ENCODE measurements at places on chromosomes 5 and 9.

GRCh38 chr9:37030611-37030939 is 3.5 kb downstream of the PAX5 start:
- no peak for DNase-seq

GRCh38 chr9:16458696-16459420 is 411.6 kb downstream of the BNC2 start:
- no peak for DNase-seq

- no peak for DNase-seq
These were observed 120.6 kb downstream of the HMHB1 start for GRCh38 chr5:143932584-143932983.

- no peak for DNase-seq
These were observed 47.7 kb downstream of the HMCN2 start for GRCh38 chr9:130313103-130313858.

GRCh38 chr5:62199792-62200716 is 106.0 kb upstream of the KIF2A start:
- DNase-seq: no peak

- no peak for DNase-seq
These were observed 167.8 kb downstream of the MAN2A1 start for GRCh38 chr5:109857405-109858031.

GRCh38 chr9:82783045-82783444 is 279.9 kb downstream of the RASEF start:
- no peak for DNase-seq

DNA sequence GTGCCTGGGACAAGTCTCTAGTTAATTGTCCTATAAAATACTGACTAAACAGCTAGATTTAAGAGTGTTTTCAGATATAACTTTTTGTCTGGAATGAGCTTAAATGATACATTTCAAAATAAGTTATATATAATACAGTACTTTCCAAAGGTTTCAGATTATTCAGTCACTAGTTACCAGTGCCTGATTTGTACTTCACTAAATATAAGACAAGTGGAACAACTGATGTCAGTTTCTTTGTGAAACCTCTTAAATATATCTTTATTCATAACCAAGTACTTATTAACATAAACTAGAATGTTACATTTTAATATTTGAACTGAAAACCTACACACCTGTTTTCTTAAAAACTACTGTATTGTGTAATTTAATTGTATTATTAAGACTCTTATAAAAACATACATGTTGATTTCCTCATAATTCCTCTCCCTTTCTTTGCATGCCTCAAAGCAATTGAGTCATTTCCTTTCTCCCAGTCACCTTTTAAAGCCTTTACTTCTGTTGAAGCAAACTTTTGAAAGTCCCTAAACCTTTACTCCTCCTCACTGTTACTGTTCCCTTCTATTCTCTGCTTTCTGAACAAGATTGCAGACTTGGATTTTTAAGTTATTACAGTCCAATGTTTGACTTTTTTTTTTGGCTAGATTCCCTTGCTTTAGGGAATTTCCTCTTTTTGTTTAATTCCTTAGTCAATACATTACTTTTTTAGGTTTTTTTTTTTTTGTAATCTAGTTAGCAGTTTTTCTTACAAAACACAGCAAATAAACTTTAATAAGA is 8.7 kb upstream of the SEMA6A start:
- DNase-seq: no peak

- DNase-seq: no peak
These were observed 12.5 kb upstream of the LPAR1 start for GRCh38 chr9:111050819-111051218.

DNA sequence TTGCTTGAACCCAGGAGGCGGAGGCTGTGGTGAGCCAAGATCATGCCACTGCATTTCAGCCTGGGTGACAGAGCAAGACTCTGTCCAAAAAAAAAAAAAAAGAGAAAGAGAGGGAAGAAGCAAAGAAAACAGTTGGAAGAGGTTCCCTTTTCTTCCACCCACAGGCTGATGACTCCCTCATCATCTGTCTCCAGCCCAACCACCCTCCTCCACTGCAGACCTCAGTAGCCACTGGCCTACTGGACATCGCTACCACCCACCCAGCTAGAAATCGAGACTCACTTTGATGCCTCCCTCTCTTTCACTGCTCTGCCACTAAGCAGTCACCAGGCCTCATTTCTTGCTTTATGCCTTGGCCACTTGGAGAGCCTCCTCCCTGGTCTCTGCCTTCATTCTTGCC is 71.2 kb downstream of the NIPSNAP3B start:
- DNase-seq: no peak

GRCh38 chr5:6376974-6377520 is 1.3 kb downstream of the MED10 start:
- no peak for DNase-seq

DNA sequence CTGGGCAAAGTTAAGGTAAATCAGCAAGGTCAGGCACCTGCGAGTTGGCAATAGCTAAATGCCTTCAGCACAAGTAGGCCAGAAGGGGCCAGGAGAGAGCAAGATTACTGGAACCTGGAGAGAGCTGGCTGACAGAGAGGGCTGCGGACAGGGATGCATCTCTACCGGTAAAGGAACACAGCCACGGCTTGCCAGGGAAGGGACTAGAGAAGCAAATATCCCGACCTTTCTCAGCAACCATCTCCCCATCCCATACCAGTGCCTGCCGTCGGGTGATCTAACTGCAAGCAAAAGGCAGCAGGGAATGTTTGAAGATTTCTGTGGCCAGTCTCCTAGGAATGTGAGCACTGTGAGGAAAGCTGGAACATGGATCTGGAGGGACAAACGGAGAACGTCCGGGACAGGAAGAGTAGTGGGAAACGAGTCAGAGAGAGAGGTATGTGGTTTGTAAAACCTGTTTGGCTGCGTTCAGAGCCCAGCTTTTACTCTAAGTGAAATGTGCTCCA is 15.9 kb upstream of the ABLIM3 start:
- DNase-seq: no peak

GRCh38 chr9:101333926-101334702 is 50.7 kb downstream of the BAAT start:
- DNase-seq: no peak

DNA sequence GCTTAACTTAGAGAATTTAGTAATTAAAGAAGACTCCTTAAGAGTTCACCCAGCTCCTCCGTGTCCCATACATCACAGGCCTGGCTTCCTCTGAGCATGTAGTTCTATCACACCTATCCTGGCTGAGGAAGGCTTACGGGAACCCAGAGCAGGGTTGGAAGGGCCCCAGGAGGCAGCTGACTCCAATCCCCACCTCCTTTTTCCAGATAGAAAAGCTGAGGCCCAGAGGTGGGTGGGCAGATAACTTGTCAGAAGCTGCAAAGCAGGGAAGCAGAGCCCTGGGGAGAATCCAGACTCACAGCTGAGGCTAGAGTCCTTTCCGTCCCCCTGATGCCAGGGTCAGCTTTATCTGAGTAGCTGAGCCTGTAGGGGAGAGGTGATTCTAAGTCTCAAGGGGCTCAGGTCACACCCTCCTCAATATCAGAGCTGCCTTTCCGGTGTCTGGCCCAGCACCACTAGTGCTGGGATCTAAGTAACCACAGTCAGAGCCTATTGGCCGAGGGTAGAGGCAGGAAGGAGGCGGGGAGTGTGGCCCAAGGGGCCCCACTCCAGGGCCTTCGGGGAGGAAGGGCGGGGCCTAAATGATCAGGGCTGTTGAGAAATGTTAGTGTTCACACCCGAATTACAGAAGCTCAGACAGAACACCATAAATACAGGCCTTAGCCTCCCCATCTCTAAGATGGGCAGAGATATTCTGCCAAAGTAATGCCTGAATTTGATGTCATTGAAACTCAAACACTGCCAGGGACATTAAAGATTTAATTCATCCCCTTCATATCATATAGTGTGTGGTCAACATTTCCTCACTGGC is 9.9 kb downstream of the CCDC69 start:
- no peak for DNase-seq

DNA sequence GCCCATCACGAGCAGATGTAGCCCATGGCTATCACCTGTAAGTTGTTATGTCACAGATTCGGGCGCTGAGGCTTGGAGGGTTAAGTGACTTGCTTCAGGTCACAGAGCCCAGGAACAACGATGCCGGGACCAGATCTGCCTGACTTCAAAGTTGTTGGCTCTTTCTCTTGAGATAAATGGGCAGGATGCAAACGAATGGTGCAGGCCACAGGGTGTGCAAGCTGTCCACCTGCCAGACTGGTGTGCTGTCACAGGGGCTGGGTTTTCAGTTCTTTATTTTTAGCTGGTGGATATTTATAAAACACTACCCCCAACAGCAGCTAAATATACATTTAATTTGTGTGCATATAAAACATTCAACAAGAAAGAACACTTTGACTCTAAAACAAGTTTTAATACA is 17.7 kb upstream of the PHYKPL start:
- no peak for DNase-seq

DNA sequence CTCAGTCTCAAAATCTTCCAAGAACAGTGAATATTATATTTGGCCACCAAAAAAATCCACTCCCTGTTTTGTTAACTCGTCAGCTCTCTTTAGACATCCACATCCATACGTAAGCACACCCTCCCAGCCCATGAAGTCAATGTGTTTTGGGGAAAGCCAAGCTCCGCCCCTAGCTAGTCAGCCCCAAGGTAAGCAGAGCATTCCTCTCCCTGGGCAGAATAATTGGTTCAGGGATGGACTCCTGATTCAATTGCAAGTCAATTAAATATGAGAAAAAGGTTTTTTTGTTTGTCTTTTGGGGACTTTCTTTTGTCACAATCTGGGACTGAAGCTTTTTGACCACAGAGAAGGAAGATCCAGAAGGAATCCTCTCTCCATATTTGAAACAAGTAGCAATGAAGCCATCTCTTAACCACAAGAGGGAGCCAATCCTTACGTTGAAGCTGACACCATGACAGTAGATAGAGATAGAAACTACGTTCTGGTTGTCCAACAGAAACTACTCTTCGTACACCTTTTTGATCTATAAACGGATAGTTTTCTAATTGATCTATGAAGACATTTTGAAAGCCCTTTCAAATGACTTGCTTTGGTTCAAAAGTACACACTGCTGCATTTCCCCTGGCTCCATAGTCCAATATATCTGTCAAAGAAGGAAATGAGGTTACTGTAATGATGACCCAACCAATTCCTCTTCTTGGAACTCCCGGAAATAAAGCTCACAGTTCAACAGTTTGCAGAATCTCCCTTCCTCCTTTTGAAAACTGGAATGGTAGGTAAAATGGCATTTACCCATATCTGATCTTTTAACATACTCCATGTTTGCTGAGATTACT is 166.4 kb downstream of the TLE1 start:
- peak; percentile 48 for DNase-seq

DNA sequence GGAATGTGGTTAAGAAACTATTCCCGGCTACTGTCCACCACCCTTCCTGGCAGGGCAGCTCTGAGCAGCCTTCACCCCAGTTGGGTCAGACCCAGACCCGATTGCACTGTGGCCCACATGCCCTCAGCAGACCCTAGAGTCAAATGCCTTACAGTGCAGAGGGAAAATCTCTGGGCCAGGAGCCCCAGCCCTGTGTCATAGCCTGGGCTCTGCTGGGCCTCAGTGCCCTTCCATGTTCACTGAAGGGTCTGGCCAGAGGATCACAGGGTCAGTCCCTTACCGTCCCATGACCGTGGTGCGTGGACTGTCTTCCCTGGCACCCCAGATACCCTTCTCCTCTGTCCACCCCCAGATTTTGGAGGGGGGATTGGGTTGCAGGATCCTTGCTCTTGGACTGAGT is 73.5 kb upstream of the COL5A1 start:
- DNase-seq: no peak

GRCh38 chr5:127602896-127603844 is 45.7 kb upstream of the CTXN3 start:
- DNase-seq: no peak

DNA sequence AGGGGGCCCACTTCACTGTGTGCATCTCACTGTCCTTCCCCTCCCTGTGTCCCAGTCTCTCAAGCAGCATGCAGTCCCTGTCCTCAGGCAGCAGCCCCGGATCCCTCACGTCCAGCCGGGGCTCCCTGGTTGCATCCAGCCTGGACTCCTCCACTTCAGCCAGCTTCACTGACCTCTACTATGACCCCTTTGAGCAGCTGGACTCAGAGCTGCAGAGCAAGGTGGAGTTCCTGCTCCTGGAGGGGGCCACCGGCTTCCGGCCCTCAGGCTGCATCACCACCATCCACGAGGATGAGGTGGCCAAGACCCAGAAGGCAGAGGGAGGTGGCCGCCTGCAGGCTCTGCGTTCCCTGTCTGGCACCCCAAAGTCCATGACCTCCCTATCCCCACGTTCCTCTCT is 62.8 kb upstream of the RARS1 start:
- DNase-seq: no peak

DNA sequence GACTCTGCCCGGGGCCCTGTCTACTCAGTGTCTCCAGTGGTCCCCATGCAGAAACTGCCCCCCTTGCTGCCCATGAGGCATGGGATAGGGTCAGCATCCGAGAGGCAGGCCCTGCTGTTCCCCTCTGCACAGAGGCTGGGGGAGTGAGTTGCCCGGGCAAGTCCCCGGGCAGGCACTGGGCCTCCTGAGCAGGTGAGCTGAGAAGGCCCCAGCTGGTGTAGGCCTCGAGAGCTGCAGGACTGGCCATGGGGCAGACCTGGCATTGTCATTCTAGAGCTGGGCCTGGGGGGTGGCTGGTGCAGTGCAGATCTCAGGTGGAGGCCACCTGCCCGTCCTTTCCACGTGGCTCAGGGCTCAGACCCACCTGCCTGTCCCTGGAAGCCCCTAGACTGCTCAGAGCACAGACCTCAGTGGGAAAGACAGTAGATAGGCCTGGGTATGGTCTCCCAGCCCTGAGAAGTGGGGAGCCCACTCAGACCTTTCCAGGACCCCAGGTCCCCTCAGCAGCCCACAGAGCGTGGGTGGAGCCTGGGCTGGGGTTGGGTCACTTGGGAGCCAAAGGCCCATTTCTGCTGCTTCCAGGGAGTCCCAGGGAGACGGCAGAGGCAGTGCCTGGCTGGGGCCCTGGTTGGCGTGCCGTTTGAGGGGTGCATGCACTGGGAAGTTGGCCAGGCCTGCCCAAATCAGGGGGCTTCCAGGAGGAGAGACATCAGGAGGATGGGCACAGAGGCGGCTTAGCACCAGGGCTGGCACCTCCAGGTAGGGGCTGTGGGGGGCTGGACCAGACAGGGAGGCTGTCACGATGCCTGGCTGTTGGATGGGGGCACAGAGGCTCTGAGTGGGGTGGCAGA is 4.8 kb upstream of the NOTCH1 start:
- DNase-seq: no peak

GRCh38 chr9:77847626-77848025 is 184.0 kb downstream of the GNAQ start:
- no peak for DNase-seq

DNA sequence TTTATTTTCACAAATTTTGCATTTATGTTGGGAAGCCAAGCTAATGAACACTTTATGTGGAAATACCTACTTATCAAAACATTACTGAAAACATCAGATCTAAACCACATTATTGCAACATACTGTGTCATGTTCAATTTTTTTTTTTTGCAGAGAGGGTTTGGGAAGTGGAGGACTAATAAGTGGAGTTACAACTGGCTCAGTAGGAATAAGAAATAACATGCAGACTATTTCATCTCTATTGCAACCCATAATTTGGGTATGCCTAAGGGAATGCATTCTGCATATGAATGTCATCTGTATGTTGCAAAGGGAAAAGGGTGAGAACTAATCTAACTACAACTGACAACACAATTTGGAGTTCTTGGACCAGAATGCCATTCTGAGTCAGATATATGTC is 41.8 kb downstream of the APC start:
- DNase-seq: no peak

GRCh38 chr9:8633784-8634183 is 834.2 kb upstream of the DMAC1 start:
- no peak for DNase-seq

Data from HCT116 (cell line).